Activated naive CD8-positive, alpha-beta T cell treated with anti-CD3 and anti-CD28 coated beads for 36 hours (primary cell): ENCODE measurements at places on chromosomes 5 and 9. TPM values are rescaled to one million over a fixed set of nuclear protein-coding genes. Genes with fewer than 3 reads are reported as not detected.

- DNase-seq = peak; percentile 88
Observed at GRCh38 chr5:96662725-96663518, 746 bp downstream of the CAST start.

Gene HTR1A
- total RNA-seq = not detected

DNA sequence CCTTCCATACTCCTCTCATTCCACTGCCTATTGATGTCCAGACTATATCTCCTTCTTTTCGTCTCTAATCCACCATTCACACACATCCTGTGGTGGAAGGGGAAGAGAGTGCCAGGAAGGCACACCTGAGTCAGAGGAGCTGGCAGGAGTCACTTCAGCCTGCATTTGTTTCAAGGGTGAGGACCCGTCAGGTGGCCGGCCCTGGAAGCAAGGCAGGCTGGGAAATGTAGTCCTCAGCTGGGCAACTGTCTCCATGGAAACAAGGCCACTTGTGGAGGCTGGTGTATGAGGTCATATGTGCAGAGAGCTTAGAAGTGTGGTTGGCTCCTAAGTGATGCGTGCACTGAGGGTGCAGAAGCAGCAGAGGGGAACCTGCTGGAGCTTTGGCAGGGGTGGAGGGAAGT, 278.4 kb downstream of the NSG2 start:
- DNase-seq = no peak

Gene EGR1
- total RNA-seq = 48.1 TPM

DNA sequence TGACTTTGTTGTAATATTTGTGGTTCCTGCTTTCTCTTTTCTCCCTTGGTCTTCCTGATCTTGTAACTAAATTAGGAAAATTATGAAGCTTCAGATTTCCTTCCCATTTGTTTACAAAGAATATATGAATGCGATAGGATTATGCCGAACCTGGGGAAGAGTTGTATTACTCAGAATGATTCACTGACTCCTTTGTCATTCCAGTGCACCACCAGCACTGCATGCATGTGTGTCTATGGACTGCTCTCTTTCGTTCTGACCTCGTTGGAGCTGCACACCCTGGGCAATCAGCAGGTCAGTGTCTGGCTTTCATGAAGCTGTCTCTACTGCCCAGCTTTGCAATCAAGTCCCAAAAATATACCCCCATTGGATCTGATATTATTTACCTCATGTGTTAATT, 25.5 kb downstream of the NUP188 start:
- DNase-seq = no peak

Gene PROB1
- 6.2 TPM for total RNA-seq

Gene SERINC5
- total RNA-seq = 25.1 TPM

GRCh38 chr9:135701959-135702721, at the start of gene KCNT1:
TSS of gene KCNT1 (plus strand) at chr9:135702185. CDS start at chr9:135702259, 74 bp downstream.
- peak; percentile 73 for DNase-seq

GRCh38 chr9:100637787-100638186, 59.9 kb downstream of the CAVIN4 start:
- DNase-seq = no peak

- no peak for DNase-seq
Observed at GRCh38 chr5:101531026-101531425, 627.9 kb upstream of the ST8SIA4 start.

Gene PTPRD
- total RNA-seq = 0.18 TPM

Gene LCN2
- not detected for total RNA-seq

- no peak for DNase-seq
Observed at GRCh38 chr5:159802661-159803060, 113.6 kb upstream of the ADRA1B start.

- DNase-seq = no peak
Observed at GRCh38 chr5:141735823-141736222, 53.8 kb upstream of the ARAP3 start.

GRCh38 chr5:120677481-120677880, 213.4 kb downstream of the PRR16 start:
- no peak for DNase-seq

Gene PCDHB16
- not detected for total RNA-seq

DNA sequence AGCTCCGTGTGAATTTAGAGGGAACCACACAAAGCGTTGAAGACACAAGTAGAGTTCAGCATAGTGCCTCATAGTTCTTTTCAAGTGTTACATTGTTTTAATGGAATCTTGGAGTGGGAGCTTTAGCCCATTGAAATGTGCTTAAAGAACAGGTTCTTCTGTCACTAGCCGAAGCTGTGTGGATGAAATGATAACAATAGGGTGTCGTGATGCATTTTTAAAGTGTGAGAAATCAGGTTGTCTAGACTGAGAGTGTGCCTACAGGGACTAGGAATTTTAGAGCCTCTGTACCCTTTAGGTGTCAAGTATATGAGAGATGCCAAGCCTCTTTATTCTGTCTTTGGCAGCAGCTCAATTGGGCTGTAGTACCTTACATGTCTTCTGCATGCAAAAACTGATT, 83.0 kb downstream of the NDUFS4 start:
- no peak for DNase-seq

GRCh38 chr9:22008384-22008716, 755 bp downstream of the CDKN2B start:
- DNase-seq = no peak

- DNase-seq = no peak
Observed at GRCh38 chr9:125258832-125259534, 2.6 kb upstream of the GAPVD1 start.

GRCh38 chr5:1001406-1002270, 7.0 kb upstream of the NKD2 start:
- no peak for DNase-seq

DNA sequence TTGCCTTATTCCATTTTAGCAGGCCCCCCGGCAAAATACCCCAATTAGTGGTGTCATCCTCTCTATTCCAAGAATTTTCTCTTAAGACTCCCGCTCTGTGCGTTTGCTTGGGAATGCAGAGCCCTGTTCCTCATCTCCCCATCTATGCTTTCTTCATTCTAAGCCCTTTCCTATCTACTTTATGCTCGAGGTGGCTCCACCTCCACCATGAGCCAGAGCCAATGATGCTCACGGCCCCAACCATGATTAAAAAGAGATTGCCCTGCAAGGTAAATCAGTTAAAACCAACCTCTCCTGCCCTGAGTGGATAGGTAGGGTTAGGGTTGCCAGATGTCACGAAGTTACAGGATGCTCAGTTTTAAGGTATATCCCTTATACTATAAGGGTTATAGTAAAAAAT, 677 bp upstream of the TXNDC15 start:
- no peak for DNase-seq

- no peak for DNase-seq
Observed at GRCh38 chr9:70367305-70367930, 47.0 kb downstream of the KLF9 start.

- peak; percentile 44 for DNase-seq
Observed at GRCh38 chr5:124651663-124652513, 94.6 kb downstream of the ZNF608 start.

Gene TIFAB
- total RNA-seq = not detected
